ENCODE measurements at places on chromosomes 6 and 20.

- DNase-seq, result no peak
Measured at GRCh38 chr6:118101831-118102345, 194.8 kb downstream of the SLC35F1 start.

DNA sequence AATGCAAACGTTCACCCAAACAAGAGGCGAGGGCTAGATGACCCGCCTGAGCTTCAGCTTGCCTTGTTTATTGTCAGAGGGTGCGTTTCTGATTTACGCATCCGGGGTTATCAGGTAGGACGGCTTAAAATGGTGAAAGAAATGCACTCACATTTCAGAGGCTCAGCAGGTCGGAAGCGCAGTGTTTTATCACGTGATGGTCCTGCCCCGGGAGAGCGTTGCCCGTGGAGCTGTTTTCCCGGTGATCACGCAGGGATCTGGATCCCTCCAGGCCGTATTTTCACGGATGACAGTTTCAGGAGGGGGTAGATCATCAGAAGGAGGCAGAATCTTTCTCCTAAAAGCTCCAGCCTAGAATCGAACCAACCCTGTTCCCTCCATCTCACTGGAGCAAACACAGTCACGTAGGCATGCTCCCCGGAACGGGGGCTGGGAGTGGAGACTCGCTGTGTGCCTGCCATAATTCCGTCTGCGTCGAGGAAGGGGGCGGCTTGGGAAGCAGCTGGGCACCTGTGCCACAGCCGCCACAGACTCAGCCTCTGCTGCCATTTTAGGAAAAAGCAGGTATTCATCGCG is 121.7 kb downstream of the SMOC2 start:
- DNase-seq, result no peak

GRCh38 chr20:62710886-62711702 is 2.5 kb downstream of the NTSR1 start:
- no peak for DNase-seq

GRCh38 chr6:35441205-35441604 is 10.9 kb upstream of the FANCE start:
- no peak for DNase-seq

GRCh38 chr6:148112851-148113319 is 229.8 kb upstream of the SASH1 start:
- DNase-seq, result no peak

- DNase-seq, result no peak
Measured at GRCh38 chr6:110528930-110529325, 52.5 kb upstream of the SLC22A16 start.

GRCh38 chr6:33192105-33192646 is at the start of gene COL11A2:
COL11A2 (minus strand) TSS chr6:33192467; CDS start chr6:33192240, 227 bp downstream.
- DNase-seq, result no peak

All from dorsolateral prefrontal cortex (tissue), 122 donors.